ENCODE measurements at places on chromosomes 1 and 21. TPM values are rescaled to one million over a fixed set of nuclear protein-coding genes. Genes with fewer than 3 reads are reported as not detected.

The SON gene
- 373 TPM for total RNA-seq

The SPATA17 gene
- total RNA-seq, result 3.7 TPM

The OSBPL9 gene
- 97.6 TPM for total RNA-seq

The KMO gene
- total RNA-seq, result 12.8 TPM

The GRIK3 gene
- 28.5 TPM for total RNA-seq

The C1orf94 gene
- total RNA-seq, result 0.33 TPM

The PARP1 gene
- 194 TPM for total RNA-seq

The RRP1B gene
- 29.2 TPM for total RNA-seq

The CR2 gene
- 0.11 TPM for total RNA-seq

The S100A12 gene
- total RNA-seq, result 3.5 TPM

The GJA8 gene
- total RNA-seq, result 40.3 TPM

The GJA4 gene
- 18.1 TPM for total RNA-seq

Data from camera-type eye (tissue), 1 donor.